ENCODE measurements at places on chromosomes 2 and 18.

DNA sequence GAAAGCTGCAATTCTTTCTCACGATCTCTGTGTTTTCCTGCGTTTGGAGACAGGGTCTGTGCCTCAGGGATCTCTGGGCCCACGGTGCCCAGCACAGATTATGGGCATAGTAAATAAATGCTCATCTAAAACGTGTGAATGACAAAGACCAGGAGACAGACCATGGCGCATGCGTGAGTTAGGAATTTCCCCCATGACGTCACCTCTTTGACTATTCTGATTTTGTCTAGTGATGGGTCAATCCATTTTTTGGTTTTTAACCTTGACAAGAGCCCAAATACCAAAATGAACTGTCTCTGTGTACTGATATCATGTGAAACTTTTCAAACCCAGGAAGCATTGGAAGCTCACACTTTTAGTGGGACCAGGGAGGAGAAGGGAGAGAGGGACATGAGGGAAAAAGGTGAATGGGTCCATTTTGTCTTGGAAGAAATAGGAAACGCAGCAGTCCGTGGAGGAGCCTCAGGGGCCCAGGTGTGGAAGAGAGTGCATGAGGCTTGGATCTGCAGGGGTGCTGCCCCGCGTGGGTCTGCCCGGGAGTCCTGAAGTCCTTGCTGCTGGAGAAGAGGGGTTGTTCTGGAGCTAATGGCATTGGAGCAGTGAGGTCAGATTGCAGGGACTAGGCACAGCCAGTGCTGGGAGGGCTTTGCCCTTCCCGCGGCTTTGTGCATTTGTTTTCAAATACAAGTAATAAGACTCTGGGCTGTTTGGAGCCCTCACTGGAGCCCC, 172.2 kb downstream of the ASB1 start:
- ATAC-seq: no peak

DNA sequence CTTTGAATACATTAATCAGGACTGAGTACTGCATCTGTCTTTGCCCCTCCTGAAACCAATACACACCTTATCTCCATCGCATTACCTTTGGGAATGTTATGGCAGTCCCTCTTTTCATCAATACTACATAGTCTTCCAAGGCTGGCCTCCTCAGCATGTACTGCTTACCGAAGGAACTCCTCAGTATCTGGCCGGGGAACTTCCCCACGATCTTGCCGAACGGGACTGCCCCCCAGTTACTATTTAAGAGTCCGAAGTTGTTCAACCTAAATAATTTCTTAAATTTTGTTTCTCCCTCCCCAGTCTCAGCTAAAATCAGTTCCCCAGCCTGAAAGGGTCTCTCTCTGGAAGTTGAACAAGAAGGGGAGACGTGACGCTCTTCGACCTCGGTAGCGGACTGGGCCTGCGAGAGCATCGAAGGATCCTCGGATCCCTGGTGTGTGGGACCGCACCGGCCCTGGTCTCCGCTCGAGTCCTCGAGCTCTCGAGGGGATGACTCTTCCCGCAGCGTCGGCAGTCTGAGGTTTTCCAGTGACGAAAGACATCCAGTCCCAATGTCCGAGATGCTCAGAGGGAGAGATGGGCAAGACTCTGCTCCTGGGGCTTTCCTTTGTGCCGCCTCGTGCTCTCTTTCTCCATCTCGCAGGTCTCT, 489 bp downstream of the TRMT61B start:
- peak; percentile 9 for ATAC-seq

- ATAC-seq: no peak
Observed at GRCh38 chr18:9001209-9001608, 101.3 kb upstream of the NDUFV2 start.

- ATAC-seq: no peak
Observed at GRCh38 chr18:616380-616995, 19.7 kb downstream of the CLUL1 start.

- ATAC-seq: no peak
Observed at GRCh38 chr2:13601506-13601905, 884.8 kb downstream of the TRIB2 start.

DNA sequence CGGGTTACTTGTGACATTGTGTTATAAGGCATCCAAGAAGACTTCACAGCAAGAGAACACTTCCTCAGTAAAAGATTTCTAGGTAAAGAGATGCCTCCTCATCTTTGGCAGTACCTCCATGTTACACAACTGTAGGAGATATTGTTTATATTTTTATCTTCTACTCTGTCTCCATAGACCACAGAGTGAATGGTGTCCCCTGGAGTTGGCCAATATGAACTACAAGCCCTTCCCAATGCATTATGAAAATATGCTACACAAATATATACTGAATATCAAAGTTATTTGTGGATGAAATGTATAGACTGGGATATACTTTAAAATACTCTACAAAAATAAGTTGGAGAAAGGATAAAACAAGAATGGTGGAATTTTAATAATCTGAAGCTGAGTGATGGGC, 46.7 kb downstream of the MBOAT2 start:
- no peak for ATAC-seq

DNA sequence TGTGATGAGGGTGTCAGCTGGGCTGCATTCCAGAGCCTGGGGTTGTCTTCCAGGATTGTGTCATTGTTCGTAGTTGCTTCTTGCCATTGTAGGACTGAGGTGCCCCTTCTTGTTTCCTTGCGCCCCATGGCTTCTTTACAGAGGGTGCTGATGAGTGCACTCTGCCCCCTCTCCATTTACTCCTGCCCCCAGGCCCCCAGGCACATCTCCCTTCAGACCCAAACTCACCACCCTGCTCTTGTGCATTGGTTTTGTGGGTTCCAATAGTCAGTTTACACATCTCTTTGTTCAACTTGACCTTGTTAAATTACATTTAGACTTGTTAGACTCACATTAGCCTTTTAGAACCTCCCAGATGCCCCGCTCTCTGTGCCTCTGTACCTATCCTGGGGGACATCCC, 33.1 kb downstream of the HJURP start:
- ATAC-seq: no peak

DNA sequence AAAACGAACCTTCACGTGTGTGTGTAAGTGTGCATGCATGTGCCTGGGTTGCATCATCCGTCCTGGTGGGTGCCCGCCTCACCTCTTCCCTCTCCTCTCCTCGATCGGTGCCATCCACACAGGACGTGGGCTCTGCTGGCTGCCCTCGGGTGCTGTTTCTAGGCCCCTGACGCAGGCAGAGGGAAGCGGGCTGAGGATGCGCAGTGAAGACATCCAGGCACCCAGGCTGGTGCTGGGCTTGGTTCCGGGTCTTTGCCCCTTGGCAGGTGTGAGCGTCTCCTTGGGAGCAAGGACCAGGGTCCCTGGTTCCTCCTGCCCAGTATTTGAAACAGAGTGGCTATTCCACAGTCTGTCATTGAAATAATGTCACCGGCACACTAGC, 6.2 kb upstream of the ADCY3 start:
- no peak for ATAC-seq

GRCh38 chr2:63424329-63425078, 163.8 kb downstream of the WDPCP start:
- ATAC-seq: peak; percentile 38

DNA sequence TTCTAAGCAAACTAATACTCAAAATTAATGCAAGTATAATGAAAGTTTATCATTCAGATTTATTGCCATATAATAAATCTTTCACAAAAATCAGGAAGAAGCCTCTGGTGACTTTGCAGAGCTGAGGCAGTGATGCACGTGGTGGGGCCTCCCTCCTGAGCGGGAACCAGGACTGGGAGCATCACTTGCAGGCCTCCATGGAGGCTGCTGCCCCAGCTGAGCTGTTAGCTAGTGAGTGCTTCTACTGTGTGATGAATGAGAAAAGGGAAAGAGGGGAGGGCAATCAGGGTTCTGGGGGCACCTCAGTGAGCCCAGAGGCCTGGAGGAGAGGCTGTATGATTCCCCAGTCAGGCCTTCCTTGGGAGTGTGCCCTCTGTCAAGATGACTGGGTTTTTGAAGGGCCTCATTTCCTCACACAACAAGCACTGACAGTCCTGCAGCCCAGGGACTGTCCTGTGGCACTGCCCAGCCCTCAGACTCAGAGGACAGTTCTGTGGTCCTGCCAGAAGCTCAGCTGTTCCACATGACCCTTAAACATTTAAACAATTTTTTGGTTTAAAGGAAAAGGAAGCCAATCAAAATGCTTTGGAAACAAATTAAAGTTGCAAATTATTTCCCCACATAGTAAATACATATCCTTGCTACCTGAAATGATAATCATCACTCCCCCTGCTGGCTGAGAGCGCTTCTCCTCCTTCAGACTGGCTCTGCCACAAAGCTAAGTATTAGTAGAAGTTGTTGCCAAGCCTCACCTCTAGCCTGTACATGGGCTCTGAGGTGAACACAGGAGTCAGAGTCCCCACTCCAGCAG, 90.9 kb upstream of the SMAD7 start:
- no peak for ATAC-seq

- ATAC-seq: peak; percentile 82
Observed at GRCh38 chr2:12816379-12817306, 99.9 kb downstream of the TRIB2 start.

DNA sequence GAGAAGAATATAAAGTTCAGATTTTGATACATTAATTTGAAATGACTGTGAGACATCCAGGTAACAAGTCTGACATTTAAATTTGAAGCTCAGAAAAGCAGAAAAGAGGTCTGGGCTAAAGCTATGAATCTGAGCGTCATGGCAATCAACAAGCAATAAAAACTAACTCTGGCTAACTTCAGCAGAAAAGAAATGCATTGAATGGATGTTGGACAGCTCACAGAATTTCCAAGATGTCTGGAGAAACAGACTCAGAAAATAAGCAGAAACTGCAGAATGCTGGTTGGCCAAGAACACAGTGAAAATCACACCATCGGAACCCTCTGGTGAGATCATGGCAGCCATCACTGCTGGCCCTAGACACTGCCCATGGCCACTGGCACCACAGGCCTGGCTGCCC, 366.6 kb downstream of the METTL4 start:
- no peak for ATAC-seq

DNA sequence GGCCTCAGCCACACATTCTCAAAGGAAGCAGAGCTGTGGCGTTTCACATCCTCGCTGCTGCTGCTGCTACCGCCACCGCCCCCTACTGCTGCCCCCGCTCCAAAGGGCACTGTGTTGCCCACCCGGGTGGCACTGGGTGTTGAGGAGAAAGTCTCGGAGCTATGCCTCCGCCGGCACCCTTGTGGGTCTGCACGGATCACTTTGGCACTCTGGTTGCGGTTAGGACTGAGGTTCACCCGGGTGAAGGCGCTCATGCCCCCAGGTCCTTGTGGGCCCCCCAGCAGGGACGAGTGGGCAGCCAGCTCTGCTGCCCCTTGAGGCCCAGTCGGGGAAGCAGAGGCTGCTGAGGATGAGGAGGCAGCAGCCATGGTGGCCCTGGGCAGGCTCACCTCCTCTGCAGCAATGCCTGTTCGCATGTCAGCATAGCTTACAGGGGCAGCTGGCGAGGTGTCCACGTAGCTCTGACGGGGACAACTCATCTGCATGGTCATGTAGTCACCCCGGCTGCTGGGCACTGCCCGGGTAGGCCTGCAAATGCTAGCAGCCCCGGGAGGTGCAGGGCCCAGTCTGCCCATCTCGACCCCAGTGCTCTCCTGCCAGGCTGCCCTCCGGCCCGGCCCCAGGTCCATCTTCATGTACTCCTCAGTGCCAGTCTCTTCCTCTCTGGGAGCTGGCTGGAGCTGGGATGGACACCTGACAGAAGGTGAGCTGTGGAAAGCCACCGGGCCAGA, 4.2 kb downstream of the IRS1 start:
- ATAC-seq: no peak

DNA sequence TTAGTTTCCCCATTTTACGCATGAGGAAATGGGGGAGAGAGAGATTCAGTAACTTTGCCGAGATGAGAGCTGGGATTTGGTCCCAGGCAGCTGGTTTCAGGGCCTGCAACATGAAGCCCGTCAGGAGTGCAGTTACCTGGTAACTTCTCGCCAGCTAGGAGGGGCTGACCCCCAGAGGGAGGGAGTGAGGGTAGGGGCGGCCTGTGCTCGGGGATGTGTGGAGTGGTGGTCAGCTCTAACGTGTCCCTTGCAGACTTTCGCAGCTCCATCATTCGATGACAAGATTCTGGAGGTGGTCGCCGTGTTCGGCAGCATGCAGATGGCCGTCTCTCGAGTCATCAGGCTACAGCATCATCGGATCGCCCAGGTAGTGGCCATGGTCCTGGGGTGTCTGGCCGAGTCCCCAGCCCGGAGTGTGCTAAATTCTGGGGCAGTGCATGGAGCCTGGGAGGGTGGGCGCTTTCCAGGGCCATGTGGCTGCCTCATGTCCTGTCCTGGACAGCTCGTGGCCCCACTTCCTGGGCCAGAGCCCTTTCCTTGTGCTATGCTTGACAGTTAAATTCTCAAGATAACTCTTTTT, 103.8 kb downstream of the DGKD start:
- no peak for ATAC-seq

DNA sequence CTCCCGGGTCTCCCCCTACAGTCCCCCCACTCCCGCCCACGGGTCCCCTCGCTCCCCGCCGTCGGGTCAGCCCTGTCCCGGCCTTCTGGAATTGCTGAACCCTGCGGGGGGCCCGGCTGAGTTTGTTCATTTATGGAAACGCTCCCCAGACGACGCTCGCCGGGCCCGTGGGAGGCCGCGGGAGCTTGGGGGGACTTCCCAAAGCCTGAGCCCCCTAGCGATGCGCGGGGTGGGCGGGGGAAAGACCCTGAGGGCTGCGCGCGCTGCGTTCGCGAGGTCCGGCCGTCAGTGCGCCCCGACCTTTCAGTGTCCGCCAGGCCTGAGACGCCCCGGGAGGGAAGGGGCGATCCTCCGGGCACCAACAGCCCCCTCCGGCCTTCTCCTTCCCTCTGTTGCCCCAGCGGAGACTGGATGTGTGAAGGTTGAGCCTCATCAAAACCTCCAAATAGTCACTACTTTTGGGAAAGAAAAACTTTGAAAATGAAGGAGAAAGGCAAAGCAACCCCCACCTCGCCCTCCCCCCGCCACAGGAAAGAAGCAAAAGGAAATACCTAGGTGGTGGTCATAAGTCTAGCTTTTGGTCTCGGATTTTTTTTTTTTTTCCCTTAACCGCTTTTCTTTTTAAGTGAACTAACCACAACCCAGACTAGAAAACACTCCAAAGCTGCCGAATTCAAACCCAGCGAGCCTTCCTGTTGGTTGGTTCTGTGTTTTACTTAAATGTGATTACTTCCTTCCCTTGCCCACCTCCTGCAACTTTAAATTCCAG, 509 bp upstream of the CYS1 start:
- no peak for ATAC-seq

- no peak for ATAC-seq
Observed at GRCh38 chr2:159133797-159134196, 152.7 kb downstream of the WDSUB1 start.

GRCh38 chr2:128622955-128623620, 304.4 kb upstream of the HS6ST1 start:
- ATAC-seq: no peak

- peak; percentile 31 for ATAC-seq
Observed at GRCh38 chr18:34977838-34978532, 63.2 kb upstream of the MAPRE2 start.

GRCh38 chr2:196995757-196996314, 69.3 kb upstream of the PGAP1 start:
- no peak for ATAC-seq

DNA sequence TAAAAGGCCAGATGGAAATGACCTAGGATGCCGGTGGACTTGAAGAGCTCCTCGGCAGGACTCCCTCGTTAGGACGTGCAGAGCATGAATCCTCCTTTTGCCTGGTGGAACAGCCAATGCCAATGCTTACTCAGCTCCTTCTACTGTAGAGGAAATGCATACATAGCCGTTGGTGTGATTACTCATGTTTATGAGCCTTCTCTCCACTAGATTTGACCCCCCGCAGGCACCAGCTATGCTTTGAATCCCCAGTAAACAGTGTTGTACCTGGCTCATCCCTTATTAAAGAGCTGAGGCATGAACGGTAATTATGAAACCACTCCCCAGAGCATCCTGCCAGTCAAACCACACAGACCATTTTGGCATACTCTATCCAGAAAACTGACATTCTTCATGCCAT, 172.8 kb downstream of the ANTXR1 start:
- no peak for ATAC-seq

- no peak for ATAC-seq
Observed at GRCh38 chr2:108619925-108620620, 85.8 kb downstream of the LIMS1 start.

Measured in activated CD4-positive, CD25-positive, alpha-beta regulatory T cell treated with anti-CD3 and anti-CD28 coated beads, Interleukin-2, amount 50 U/mL, for 24 hours (primary cell).